ENCODE measurements at places on chromosomes 5 and 9.

- DNase-seq: no peak
Measured at GRCh38 chr5:60260658-60261057, 367.1 kb upstream of the PDE4D start.

DNA sequence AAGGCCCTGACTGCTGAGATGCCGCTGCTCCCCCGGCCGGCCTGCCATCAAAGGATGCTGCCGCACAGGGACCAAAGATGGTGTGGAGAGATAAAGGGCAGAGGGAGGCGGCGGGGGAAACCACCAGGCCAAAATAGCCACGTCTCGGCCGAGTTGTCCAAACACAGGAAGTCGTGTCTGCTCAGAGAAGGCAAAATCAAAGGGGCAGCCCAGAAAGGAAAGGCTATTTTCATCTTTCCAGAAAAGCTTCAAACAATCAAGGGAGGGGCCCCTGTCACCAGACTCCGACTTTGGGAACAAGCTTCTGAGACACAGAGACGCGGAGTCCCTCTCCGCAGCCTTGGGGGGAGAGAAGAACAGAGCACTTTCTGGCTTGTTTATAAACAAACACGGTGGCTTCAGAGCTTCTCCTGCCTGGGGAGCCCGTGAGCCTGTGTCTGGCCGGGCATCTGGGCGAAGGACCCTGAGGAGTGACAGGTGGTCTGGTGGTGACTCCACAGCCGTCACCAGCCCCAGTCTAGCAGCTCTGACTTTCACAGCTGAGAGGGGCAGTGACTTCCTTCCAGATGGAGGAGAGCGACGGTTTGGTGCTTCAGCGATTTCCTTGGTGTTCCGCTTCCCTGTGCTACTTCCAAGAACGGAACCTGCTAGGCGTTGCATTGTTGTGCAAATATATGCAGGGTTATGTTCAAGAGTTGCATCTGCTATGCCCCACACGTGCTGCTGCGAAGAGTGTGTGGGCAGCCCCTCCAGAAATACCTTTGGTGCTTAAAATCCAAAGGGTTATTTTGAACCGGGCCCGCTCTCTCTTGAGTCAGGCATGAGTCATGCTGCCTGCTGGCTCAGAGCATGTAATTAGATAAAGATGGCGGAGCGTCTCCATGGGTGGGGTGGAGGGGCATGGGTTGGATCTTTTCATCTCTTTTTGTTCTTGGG, 24.0 kb downstream of the ADAMTSL2 start:
- no peak for DNase-seq

GRCh38 chr9:107780960-107781359, 291.4 kb upstream of the KLF4 start:
- DNase-seq: no peak

GRCh38 chr9:70382709-70383605, 31.5 kb downstream of the KLF9 start:
- no peak for DNase-seq

DNA sequence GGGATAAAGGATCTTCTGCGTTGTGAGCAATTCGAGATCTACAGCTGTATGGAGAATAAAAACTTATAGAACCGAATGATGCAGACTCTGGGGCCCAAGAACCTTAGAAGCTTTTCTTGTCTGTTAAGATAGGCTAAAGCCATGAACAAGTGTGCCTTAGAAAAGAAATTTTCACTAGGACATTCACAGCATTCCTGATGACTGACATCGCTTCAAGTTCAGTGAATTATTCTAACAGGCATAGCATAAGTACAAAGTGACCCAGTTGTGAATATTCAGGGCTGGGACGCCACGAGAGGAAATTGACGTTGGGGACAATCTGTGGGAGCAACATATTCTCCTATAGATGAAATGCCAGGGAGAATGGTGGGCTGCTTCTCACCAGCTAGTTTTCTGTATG, 32.0 kb upstream of the PANK3 start:
- DNase-seq: no peak

DNA sequence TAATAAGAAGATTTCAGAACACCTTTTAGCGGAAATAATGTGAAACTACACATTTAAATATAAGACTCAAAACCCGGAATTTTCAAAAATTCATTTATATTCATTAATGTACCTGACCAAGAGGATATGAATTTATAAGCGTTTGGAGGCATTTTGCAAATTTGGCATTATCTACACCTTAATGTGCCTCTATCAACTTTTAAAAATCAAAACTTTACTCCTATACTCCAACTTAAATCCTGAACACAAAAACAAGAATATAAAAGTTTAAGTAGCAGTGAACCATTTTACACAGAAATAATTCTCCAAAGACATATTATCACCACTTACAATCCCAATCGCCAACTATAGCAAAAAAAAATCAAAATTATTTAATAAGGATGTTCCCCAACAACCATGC, 3.9 kb downstream of the ZNF608 start:
- DNase-seq: no peak

GRCh38 chr9:26744191-26744965, 148.2 kb downstream of the CAAP1 start:
- no peak for DNase-seq

DNA sequence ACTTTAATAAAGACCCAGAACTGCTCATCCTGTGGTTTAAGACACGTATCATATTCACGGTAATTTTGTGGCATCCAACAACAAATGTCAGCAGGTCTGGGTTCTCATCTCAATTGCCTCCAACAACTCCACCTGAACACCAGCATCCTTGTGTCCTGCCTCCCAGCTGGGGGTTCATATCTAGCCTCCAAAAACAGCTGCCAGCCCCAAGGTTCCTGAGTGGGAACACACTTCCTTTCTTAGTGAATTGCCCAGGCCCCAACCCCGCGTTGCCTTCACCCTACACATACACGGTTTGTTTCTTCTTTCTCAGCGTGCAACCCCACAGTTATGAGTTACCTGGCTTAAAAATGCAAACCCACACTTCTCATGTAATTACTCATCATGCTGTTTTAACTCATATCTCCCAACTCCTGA, 77.9 kb downstream of the SEMA4D start:
- DNase-seq: no peak

DNA sequence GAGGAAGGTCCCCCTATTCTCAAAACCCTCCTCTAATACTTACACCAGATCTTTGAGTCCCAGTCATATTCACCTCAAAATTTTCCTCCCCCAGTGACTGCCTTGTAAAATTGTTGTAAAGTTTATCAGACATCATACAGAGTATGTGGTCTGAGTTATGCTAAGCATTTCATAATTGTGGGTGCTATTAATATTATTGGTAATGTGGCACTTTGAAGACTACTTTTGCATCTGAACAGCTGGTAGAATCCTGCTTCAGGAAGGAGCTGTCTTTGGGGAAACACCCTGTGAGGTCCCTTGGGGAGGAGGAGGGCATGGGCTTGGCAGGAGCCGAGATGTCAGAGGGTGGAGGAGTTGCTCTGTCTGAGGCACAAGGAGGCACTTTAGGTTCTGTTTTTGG, 164.9 kb upstream of the ZNF618 start:
- no peak for DNase-seq

DNA sequence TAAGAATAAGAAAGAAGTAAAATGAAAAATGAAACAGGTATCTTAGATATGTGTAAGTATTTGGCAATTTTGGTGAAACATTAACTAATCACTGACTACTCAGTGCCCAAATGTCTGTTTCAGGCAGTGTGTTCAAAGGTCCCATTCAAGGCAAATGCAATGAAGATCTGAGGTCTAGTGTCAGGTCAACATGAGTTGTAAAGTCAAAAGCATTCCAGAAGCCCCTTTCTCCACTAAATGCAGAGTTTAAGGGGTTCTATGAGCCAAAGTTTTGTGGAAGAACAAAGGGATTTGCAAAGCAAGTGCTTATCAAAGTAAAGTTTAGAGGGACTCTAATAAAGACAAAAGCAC, 71.0 kb upstream of the GPBP1 start:
- no peak for DNase-seq

- DNase-seq: no peak
Measured at GRCh38 chr9:90552317-90552716, 90.3 kb downstream of the DIRAS2 start.

DNA sequence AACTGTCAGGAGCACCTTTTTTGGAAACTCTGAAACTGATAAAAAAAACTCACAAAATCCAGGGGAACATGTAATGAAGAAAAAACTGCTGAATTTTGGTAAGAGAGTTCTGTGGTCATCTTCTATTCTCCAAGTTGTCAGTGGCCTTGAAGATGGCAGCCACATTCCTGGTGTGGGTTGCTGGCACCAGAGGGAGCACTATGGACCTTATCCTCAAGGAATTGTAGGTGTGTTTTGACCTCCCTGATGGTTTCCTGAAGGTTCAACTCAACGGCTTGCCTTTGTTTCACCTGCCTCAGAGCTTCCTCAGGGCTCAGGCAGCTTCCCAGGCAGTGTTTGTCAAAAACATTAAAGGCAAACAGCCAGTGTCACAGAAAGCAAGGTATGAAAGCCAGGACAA, 2.2 kb upstream of the SLC38A9 start:
- DNase-seq: no peak

- DNase-seq: no peak
Measured at GRCh38 chr5:31680528-31680927, 41.6 kb downstream of the PDZD2 start.

- no peak for DNase-seq
Measured at GRCh38 chr5:80755626-80756025, 100.8 kb upstream of the DHFR start.

- DNase-seq: no peak
Measured at GRCh38 chr5:178309271-178310013, 76.8 kb upstream of the PHYKPL start.

GRCh38 chr9:114315723-114316363, 7.1 kb upstream of the ORM1 start:
- DNase-seq: no peak

- DNase-seq: no peak
Measured at GRCh38 chr5:80057921-80058320, 22.8 kb downstream of the THBS4 start.

DNA sequence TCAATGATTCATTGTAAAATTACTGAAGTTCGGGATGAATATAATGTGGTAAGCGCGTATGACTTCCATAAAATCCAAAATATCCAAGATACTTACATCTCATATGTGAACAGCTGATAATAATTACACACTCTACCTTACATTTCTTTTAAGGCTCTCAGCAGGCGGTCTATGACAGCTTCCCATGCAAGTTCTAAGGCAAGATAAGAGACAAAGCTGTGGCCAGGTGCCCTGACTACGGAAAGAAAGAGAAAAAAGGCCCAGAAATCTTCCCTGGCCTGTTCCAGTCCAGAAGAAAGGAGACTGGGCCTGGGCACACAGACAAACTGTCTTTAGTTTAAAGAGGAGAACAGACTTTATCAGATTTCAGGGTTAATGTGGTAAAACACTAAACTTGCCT, 69.1 kb downstream of the ARSB start:
- DNase-seq: no peak

- no peak for DNase-seq
Measured at GRCh38 chr5:145553177-145553576, 282.0 kb downstream of the PRELID2 start.

GRCh38 chr9:114278881-114279570, 43.9 kb upstream of the ORM1 start:
- no peak for DNase-seq

GRCh38 chr5:55551904-55552303, 17.1 kb upstream of the PLPP1 start:
- DNase-seq: no peak

DNA sequence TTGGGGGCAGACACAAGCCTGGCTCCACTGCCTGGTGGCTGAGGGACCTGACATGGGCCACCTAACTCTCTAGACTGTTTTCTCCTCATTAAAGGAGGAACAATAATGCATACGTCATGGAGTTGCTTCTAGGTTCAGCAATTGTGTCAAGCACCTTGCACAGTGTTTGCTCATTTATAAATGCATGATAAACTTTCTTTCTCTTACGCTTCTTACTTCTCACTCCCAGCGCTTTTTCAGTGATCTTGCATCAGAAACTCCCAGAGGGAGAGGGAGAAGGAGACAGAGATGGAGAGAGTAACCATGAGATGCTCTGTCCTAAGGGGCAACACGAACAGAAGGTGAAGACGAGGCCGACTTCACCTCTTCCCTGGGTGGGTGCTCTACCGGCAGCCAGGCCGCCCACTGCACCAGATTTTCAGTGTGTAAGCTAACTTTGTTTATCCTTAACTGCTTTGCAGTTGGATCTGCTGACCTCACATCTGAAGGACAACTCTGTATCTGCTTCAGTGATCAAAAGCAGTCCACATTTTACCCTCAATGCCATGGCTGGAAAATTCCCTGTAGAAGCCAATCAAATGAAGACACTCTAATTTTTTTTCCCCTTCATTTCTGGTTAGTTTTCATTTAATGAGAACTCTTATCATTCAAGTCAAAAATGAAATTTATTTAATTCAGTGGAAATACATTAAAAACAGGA, 35.3 kb downstream of the MED27 start:
- no peak for DNase-seq

DNA sequence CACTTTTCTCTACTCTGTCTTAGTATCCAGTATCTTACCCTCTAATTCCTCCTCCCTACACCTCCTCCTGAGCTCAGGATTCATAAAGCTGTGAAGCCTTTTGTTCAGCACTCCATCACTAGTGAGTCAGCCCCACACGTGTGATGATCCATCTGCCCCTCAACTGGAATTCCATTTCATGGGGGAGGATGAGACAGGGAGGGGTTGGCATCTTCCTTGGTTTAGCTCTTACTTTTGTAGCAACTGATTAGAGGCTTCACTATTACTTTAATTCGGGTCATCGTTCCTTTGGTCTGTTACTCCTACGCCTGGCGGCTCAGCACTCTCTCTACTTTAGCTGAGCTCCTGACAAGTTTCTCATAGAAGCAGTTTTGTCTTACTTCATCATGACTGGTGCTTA, 11.8 kb downstream of the BTNL8 start:
- DNase-seq: no peak

GRCh38 chr9:127166651-127167524, 44.5 kb upstream of the ANGPTL2 start:
- DNase-seq: no peak

DNA sequence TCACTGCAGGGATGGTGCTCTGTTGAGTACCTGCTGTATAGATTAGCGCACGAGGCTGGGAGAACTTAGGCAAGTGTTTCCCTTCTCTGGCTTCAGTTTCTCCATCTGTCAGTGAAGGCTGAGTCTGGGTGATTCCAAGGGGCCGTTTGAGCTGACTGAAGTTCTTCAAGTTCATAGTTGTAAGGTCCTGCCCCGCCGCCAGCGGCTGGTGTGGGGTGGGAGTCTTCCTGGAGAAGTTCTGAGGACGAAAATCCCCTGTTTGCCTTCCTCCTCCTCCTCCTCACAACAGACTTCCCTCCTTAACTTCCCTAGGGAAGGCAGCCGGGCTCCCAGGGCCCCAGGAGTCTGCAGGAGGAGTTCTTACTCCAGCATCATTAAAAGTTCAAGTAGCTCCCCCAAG, 1.7 kb upstream of the HRCT1 start:
- no peak for DNase-seq

Data from esophagus squamous epithelium (tissue), 5 donors.